ENCODE measurements at places on chromosomes 16 and 17.

GRCh38 chr17:61662741-61663140, 71.7 kb upstream of the NACA2 start:
- DNase-seq = no peak

GRCh38 chr16:15057681-15058417, 2.0 kb upstream of the NTAN1 start:
- no peak for DNase-seq

GRCh38 chr17:28147017-28147416, 104.5 kb downstream of the NLK start:
- no peak for DNase-seq

DNA sequence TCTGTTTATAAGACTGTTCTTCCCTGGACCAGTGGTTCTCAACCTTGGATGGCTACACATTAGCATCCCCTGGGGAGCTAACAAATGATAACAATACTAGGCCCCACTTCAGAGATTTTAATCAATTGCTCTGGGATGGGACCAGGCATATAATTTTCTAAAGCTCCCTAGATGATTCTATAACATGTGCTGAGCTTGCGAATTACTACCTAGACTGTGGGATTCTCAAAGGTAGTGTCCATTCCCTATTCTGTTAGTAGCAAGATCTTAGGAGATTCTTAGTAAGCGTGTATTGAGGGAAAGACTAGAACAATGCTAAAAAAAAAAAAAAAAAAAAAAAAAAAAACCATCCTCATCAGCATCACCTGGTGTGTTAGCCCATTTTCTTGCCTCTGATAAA, 412.0 kb upstream of the CDH5 start:
- DNase-seq = no peak

DNA sequence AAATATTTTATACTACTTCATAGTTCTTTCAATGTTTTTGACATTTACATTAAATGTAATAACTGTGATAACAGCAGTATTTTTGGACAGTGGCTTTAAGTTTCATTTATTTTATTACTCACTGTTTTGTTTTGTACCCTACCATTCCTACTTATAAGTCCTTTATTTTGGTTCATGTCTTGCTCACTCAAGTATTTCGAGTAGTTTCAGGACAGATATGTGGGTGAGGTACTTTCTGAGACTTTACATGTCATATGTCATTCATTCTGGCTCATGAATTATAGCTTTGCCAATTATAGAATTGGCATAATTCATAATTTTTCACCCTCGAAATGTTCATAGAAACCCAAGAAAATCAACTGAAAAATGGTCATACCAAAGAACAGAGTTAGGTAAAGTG, 44.4 kb downstream of the PIK3R5 start:
- DNase-seq = no peak

GRCh38 chr17:51052235-51052634, 68.4 kb downstream of the SPAG9 start:
- DNase-seq = no peak

GRCh38 chr16:85309656-85310587, 197.7 kb upstream of the CIBAR2 start:
- DNase-seq = peak; percentile 95

DNA sequence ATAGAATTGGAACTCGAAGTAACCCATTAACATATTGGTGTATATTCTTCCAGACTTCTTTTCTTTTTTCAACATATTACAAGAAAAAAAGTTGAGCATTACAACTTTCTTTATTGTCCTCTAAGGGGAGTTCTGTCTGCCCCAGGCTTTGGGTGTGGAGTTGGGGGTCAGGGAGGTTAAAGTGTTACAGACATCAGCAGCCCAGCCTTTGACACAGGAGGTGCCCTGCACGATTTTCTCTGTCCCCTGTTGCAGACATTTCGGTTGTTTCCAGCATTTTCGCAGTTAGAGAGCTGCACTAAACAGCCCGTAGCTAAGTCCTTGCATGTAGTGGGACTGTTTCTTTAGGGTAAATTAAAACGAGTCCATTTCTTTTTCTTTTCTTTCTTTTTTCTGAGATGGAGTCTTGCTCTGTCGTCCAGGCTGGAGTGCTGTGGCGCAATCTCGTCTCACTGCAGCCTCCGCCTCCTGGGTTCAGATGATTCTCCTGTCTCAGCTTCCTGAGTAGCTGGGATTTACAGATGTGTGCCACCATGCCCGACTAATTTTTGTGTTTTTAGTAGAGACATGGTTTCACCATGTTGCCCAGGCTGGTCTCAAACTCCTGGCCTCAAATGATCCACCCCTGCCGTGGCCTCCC, 13.4 kb upstream of the ADCY7 start:
- DNase-seq = no peak

DNA sequence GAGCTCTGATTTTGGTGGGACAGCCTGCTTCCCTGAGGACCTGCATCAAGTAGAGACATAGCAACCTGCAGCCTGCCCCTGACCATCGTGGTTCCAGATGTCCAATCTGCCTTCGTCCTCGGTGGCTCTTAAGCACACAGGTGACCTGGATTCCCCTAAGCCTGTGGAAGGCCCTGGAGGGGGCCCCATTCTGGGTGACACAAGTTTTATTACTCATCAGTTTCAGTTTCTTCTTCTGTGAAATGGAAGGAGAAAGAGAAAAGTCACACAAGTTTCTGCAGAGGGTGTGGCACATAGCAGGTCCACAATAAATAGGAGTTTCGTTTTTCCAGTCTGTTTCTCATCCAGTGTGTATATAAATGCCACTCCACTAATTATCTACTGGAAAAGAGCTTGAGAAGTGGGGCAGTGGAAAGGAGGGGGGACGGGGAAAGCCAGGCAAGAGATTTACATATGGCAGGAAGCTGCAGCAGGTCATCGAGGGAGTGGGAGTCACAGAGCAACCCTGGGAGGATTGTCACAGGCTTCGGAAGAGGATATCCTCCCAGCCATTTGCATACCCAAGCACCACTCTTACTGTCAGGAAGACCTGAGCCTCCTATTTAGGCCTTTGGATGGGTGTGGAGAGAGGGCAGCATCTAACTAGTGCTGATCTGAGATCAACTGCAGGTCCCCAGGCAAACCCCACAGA, 10.0 kb upstream of the NOS2 start:
- DNase-seq = no peak

DNA sequence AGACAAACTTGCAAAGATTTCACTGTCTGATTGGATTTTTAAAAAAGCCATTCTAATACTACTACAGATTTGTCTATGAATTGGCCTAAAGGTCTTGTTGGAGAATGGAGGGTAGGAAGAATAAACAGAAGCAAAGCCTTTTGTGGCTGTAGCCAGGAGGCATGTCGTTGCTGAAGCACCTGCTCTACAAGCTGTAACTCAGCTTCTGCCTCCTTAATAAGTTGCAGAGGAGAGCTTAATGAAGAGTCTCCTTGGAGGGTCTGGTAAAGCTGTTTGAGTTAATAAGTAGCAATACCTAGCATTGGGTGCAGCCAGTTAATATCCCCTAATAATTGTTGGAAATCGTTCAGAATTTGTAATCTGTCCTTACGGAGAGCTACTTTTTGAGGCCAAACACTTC, 10.0 kb upstream of the ZNF689 start:
- no peak for DNase-seq

DNA sequence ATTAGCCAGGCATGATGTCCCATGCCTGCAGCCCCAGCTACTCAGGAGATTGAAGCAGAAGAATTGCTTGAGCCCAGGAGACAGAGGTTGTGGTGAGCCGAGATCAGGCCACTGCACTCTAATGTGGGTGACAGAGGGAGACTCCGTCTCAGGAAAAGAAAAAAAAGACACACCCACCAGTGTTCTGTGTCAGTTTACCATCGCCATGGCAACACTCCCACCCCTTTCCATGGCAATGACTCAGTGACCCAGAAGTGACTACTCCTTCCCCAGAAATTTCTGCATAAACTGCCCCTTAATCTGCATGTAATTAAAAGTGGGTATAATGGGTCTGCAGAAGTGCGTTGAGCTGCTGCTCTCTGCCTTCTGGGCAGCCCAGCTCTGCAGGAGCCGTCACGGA, 4.0 kb upstream of the ZC3H18 start:
- DNase-seq = no peak

GRCh38 chr16:89352091-89352681, 134.7 kb downstream of the ZNF778 start:
- no peak for DNase-seq

GRCh38 chr16:72992142-72992601, 55.8 kb downstream of the ZFHX3 start:
- no peak for DNase-seq

GRCh38 chr16:87062569-87063442, 254.4 kb downstream of the C16orf95 start:
- DNase-seq = peak; percentile 55

GRCh38 chr17:37781451-37781850, 36.6 kb upstream of the HNF1B start:
- DNase-seq = no peak

DNA sequence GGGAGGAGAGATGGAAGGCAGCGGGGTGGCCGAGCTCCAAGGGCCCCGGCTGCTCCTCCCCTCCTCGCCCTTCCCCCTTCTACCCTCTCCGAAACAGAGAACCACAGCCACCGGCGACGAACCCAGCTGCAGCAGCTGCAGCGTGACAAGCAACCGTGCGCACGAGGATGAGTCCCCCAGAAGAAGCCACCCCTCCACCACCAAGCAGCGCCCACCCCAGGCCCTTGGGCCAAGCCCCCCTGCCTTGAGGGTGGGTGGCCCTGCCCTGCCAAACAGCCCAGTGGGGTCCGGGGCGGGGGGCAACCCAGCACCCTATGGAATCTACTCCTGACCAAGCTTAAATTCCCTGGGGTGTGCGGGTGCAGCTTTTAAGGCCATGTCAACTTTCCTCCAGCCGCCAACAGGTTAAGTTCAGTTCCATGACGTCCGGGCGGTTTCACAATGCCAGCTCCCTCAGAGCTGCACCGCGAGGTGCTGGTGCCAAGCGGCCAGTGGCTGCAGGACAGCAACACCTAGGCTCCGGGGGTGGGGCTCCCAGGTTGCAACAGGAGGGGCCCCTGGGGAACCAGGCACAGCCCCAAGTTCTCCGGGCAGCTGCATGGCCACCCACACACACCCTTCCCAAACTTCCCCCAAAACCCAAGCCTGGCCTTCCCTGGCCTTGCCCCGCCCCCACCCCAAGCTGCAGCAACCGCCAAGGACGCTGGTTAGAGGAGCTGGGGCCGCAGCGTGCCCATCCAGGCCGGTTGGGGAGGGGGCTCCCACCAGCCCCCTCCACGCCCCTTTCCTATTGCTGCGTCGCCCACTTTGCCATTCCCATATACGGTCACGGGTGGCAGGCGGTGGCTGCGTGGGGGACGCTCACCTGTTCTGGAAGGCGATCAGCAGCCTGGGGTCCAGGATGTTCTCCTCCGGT, 2.0 kb downstream of the CBX4 start:
- no peak for DNase-seq

DNA sequence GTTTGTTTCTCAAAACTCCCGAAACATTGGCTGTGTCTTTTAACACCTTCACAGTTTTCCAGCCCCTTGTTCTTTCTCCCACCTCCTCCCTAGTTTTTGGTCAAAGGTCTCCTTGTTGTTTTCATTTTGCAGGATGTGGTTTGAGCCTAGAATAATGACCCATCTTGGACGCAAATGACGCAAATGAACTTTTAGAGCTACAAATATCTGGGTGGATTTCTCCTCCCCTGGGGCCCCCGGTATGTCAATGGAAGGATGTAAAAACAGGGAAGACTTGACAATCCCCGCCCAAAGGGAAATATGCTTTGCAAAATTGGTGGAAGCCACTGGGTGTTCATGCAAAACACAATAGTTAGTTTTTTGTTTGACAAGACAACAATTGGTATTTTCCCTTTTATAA, 236.0 kb upstream of the IRX3 start:
- DNase-seq = no peak

DNA sequence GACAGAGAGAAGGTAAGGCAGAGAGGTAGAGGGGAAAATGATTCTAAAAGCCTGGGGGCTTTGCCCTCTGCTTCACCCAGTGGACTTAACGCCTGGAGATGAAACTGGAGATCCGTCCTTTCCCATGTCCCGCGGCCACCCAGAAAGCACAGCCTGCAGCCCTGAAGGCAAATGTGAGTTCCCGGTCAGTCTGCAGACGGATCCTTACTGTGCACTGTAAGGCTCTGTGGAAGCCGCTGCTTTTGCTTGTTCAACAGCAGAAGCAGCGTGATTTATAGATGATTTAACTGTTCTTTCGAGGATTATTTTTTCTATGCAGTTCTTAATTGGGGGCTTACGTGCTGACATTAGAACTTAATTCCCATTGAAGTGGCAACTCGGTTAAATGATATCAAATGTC, 290.4 kb downstream of the FOXL1 start:
- DNase-seq = no peak

DNA sequence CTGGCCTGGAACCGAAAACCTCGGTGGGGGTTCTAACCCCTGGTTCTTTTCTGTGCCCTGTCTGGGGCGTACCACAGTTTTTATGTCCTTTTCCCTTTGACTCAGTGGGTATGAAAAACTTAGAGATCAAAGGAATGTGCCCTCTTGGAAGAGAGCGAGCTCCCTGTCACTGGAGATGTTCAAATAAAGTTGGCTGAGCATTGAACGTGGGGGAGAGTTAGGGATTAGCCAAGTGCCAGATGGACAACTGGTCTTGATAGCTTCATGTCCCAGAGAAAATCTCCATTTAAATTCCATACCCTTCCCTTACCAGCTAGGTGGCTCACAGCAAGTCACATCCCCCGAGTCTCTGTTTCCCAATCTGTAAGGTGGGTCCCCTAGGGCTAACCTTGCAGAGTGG, 9.5 kb downstream of the ADGRG1 start:
- DNase-seq = no peak

DNA sequence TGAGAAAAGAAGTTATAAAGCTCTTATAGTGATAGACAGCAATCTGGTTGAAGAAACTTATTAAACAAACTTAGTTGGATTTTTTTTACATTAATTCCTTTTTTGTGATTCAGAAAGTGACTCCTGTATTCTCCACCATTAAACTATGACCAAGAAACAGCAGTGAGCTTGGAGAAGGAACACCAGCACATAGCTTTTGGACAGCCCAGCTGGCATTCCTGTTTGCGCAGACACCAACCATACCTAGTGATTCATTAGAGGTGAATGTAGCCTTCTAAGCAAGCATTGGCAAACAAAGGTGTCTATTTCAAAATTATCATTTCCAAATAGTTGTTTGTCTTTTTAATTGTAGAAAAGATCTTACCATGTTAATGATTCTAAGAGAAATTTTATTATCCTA, 94.4 kb downstream of the STXBP4 start:
- no peak for DNase-seq

GRCh38 chr16:21163576-21163975, 5.1 kb downstream of the LDAF1 start:
- no peak for DNase-seq

DNA sequence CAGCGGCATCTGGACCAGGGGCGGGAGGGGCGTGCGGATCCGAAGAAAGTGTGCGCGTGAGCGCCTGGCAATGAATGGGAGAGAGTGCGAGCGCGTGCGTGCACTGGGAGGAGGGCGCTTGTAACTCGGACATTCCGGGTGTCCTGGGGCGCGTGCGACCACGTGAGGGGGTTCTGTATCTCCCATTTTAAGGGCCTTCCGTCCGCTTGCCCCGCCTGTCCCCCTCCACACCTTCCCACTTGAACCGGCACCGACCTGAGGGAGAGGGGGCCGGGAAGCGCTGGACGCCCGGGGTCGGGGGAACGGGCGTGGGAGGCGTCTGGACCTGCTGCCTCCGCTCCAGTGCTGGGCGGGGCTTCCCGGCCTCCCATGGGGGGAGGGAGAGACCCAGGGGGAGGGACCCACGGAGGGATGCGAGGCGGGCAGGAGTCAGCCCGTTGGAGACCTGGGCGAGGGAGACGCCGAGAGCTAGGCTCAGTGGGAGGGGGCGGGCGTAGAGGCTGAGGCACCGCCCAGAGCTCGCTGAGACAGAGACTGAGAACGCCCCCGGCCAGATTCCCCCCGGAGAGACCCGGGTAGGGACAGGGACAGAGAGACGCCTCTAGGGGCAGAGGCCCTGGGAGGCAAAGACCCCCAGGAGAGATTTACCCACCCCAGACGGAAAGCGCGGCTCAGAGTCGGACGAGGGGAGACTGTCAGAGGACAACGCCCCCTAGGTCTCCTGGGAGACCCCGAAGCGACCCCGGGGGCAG, at the start of gene KREMEN2:
TSS of gene KREMEN2 (plus strand) at position 553 of the 752 bp plus-strand sequence. CDS start 246 bp downstream, outside the sequence.
- no peak for DNase-seq
